ENCODE measurements at places on chromosomes 12 and 14. TPM values are rescaled to one million over a fixed set of nuclear protein-coding genes. Genes with fewer than 3 reads are reported as not detected.

VWF gene
- 0.37 TPM for total RNA-seq

- no peak for DNase-seq
- H3K4me3 ChIP-seq: no peak overlapping the region
- H3K4me1 ChIP-seq: peaks cover 8% of the 10 kb centered on the region
- no peak overlapping the region for H3K27ac ChIP-seq
- H3K36me3 ChIP-seq: peaks cover 13% of the 10 kb centered on the region
- no peaks in the 10 kb centered on the region for H3K27me3 ChIP-seq
Measured at GRCh38 chr12:120800665-120801064, 75.0 kb downstream of the ACADS start.

GRCh38 chr14:62866376-62866775, 178.9 kb downstream of the KCNH5 start:
- no peak overlapping the region for H3K4me3 ChIP-seq
- no peaks in the 10 kb centered on the region for H3K36me3 ChIP-seq
- no peaks in the 10 kb centered on the region for H3K4me1 ChIP-seq
- H3K27me3 ChIP-seq: no peaks in the 10 kb centered on the region
- H3K27ac ChIP-seq: no peak overlapping the region
- DNase-seq: no peak

DNA sequence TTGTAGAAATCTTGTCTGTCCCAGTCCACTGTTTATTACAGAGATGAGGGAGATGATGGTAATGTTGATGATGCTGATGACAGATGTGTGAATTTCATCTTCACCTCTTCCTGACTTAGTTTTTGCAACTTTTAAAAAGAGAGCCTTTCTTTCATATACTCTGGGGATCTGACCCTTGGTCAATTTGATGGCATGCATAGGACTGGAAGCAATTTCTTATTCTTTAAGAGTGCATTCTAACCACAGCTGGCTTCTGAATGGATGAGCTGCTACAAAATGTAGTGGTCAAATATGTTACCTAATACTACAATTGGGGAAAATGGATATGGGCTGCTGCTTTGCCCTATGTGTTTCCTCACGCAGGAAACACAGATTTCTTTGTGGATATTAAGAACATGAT, 80.8 kb downstream of the MYRFL start:
- no peaks in the 10 kb centered on the region for H3K36me3 ChIP-seq
- no peak for DNase-seq
- no peaks in the 10 kb centered on the region for H3K27me3 ChIP-seq

GRCh38 chr14:105793836-105794235, 267.5 kb downstream of the TMEM121 start:
- H3K27me3 ChIP-seq: peaks cover 5% of the 10 kb centered on the region
- no peak for DNase-seq
- H3K36me3 ChIP-seq: no peaks in the 10 kb centered on the region
- no peak overlapping the region for H3K4me3 ChIP-seq

DNA sequence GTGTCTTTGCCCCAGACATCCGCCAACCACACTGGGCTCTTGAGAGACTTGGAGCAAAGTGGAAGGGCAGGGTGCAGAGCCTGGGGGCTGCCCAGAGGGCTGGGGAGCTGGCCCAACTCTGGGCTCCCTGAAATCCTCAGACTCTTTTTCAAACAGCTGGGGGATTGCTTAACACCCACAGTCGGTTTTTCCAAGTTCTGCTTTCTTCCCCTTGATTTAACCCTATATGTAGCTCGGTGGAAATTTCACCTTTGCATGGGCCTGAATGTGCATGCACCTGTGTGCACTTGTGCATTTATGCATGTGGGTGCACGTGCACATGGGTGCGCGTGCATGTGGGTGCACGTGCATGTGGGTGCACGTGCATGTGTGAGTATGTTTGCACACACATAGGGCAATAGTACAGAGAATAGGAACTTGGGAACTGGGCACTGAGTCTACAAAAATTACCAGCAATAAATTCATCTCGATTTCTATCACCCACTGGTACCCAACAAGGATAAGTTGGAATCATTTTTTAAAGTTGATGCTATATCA, 52.3 kb upstream of the RFLNA start:
- H3K36me3 ChIP-seq: peaks cover 12% of the 10 kb centered on the region
- H3K4me3 ChIP-seq: no peak overlapping the region
- H3K27ac ChIP-seq: no peak overlapping the region
- peaks cover 5% of the 10 kb centered on the region for H3K4me1 ChIP-seq
- no peak for DNase-seq

- DNase-seq: no peak
- no peaks in the 10 kb centered on the region for H3K4me1 ChIP-seq
- no peak overlapping the region for H3K4me3 ChIP-seq
Measured at GRCh38 chr14:37559386-37559785, 35.7 kb downstream of the FOXA1 start.

- H3K4me1 ChIP-seq: peaks cover 6% of the 10 kb centered on the region
- no peaks in the 10 kb centered on the region for H3K36me3 ChIP-seq
- no peaks in the 10 kb centered on the region for H3K27me3 ChIP-seq
- no peak overlapping the region for H3K4me3 ChIP-seq
Measured at GRCh38 chr12:224330-224729, 10.4 kb upstream of the SLC6A12 start.
